Omental fat pad (tissue), 4 donors: ENCODE measurements at places on chromosomes 12 and 14. TPM values are rescaled to one million over a fixed set of nuclear protein-coding genes. Genes with fewer than 3 reads are reported as not detected.

OTOGL gene
- total RNA-seq, result 0.36 TPM

DNA sequence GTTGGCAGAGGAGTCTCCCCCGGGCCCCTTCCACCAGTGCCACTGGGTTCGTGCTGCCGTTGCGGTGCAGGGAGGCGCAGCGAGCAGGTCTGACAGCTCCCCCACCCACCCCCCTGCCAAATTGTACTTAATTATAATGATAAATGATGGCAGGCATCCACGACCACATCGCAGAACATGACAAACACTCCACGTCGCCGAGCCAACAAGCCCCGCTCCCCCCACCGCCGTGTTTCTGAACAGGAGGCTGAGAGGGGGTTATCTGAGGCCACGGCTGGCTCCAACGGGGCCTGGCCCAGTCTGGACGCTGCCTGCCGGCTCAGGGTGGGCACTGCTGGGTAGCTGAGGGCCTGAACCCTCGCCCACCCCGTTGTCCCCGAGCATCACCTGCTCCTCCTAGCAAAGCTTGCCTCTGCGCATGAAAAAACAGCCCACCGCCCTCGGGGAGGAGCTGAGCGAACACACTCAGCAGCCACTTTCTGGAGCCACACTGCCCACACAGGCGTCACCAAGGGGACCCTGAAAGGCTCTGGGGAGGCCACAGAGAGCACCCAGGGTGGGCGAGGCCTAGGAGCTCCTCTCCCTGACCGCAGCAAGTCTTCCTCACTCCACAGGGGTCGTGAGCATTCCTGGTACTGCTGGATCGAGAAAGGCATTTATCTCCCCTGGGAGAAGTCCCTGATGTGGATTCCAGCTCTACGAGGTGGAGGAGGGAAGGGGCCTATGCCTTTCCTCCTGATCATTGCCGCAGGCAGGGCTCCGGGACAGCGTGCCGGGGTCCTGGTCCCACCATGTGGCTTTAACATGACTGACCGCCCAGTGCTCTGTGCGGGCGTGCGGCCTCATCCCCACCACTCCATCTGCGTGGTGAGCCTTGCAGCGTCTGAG lies 35.4 kb upstream of the DIO3 start:
- DNase-seq, result no peak

DNA sequence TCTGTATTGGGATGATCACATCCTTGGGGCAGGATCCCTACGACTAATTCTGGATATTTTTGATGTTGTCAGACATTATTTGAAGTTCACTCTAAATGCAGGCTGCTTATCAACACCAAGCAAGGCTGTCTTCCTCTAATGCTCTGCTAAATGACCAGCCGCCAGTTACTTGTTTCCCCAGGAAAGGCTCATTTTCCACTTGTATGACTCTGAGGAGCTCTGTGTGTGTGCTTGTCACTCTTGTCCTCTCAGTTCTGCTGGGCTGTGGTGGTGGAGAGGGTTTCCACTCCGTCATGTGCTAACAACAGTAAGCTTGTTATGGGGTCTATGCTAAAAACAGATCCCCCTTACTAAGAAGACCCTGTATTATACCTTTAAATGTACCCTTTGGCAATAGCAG lies 42.1 kb downstream of the ATL1 start:
- DNase-seq, result no peak

- no peak for DNase-seq
Observed at GRCh38 chr14:58098507-58098906, 53.5 kb downstream of the ARMH4 start.

- DNase-seq, result no peak
Observed at GRCh38 chr14:54947230-54947629, 44.6 kb upstream of the GCH1 start.

- DNase-seq, result no peak
Observed at GRCh38 chr12:132455565-132455964, 34.4 kb upstream of the FBRSL1 start.

GRCh38 chr12:91931111-91931510 lies 214.5 kb downstream of the BTG1 start:
- DNase-seq, result no peak

LPCAT3 gene
- 41.7 TPM for total RNA-seq

AICDA gene
- total RNA-seq, result not detected

DNA sequence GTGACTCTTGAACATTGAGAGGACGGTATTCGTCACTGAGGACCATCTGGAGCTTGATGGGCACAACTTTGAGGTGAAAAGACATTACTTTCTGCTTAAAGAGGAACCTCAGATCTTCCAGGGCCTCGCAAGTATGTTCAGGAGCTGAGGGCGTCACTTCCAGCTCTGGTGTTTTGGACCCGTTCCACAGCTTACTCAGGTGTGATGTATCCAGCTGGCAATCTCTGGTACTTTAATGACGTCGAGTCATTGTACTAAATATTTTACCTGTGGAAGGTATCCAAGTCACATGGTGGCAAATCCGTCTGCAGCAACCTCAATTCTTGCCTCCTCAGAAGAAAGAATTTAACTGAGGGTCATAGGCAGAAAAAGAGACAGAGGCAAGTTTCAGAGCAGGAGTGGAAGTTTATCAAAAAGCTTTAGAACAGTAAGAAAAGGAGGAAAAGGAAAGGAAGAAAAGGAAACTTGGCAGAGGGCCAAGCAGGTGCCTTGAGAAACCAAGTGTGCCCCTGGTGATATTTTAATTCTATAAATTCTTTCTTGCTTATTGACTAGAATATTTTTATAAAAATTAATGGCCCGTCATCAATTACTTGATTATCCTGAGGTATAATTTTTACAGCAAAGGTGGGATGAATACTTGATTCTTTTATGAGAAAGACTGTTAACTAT lies 250.6 kb downstream of the AEBP2 start:
- no peak for DNase-seq

DNA sequence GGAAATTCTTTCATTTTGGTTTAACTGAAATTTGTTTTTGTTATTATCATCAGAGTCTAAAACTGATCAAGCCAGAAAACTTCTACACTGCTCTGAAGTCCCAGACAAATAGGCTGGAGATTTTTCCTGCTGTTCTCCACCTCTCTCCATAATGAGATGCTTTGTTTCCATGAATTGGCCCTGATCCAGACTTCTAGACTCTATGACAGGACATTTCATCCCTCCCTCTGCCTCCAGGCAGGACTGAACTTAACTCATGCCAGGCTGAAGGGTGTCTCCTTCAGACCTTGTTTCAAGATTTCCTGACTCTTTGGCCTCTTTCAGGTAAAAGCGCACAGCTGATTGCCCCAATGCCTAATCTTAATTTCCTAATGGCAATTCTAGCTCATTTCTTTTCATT lies 69.1 kb upstream of the HOXC13 start:
- DNase-seq, result no peak

FAM161B gene
- 3.1 TPM for total RNA-seq

OVCH1 gene
- 0.19 TPM for total RNA-seq

GRCh38 chr14:73524493-73524892 lies 12.4 kb upstream of the ACOT1 start:
- no peak for DNase-seq

GRCh38 chr14:60738843-60739508 lies 4.4 kb downstream of the MNAT1 start:
- no peak for DNase-seq

GRCh38 chr12:98151105-98151590 lies 364.2 kb upstream of the TMPO start:
- DNase-seq, result no peak

GRCh38 chr14:96741151-96741977 lies 55.8 kb upstream of the VRK1 start:
- no peak for DNase-seq

ZDHHC22 gene
- not detected for total RNA-seq

GRCh38 chr14:73785834-73786635 lies 65.6 kb upstream of the PTGR2 start:
- peak; percentile 54 for DNase-seq

GRCh38 chr12:64347630-64348029 lies 42.9 kb downstream of the C12orf56 start:
- DNase-seq, result no peak

GRCh38 chr14:75350505-75351060 lies 72.0 kb downstream of the FOS start:
- no peak for DNase-seq

GRCh38 chr14:91315844-91316267 lies 71.4 kb upstream of the GPR68 start:
- DNase-seq, result no peak

- peak; percentile 60 for DNase-seq
Observed at GRCh38 chr12:132614861-132615578, 3.6 kb upstream of the P2RX2 start.

DNA sequence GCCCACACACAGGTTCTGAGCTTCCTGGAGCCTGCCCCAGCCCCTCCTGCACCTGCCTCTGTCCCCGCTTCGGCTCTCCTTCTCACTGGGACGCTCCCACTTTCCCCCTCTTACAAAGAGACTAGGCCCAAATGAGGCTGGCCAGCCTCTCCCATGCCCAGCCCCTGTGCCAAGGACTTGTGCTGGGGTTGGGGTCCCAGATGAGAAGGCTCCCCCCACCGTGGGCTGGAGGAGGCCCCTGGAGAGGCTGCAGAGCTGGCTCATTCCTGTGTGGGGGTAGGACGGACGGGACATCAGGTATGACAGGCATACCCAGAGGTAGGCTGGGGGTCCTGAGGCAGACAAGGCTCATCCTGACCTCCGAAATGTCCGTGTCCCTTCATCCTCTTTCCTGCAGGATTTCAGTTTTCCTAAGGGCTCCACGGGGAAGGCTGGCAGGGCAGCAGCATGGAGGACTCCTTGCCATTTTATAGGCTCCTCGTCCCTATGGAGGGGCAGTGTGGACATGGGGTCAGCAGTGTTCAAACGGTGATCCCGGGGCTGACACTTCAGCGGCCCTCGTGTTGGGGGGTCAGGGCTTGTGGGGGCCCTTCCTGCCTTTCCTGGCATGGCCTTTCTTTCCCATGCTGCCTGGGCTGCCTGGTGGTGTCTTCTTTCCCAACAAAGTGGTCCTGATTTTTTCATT lies 49.1 kb upstream of the MEG3 start:
- DNase-seq, result no peak

EIF2S1 gene
- total RNA-seq, result 73.9 TPM

DNA sequence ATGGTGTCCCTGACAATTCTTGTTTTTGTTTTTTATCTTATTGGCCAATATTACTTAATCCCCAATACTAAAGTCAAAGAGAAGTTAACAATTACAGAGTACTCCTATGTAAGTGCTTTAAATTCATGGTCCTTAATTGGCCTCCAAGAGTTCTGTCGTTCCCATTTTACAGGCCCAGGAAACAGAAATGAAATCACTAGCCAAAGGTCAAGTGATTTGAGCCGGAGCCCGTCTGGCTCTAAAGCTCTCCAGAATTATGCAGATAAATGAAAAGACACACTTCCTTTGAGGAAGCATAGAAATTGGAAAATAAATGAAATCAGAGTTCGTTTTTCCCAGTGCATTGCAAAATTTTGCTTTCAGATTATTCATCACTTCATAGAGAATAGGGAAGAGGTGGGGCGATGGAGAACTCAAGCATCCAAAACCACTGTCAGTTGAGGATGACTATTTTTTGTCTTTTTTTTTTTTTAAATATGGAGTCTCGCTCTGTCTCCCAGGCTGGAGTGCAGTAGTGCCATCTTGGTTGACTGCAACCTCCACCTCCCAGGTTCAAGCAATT lies 78.5 kb downstream of the MAP1LC3B2 start:
- DNase-seq, result no peak

PTPN21 gene
- 14.3 TPM for total RNA-seq

- no peak for DNase-seq
Observed at GRCh38 chr12:53623548-53624385, 2.4 kb downstream of the ATF7 start.

DNA sequence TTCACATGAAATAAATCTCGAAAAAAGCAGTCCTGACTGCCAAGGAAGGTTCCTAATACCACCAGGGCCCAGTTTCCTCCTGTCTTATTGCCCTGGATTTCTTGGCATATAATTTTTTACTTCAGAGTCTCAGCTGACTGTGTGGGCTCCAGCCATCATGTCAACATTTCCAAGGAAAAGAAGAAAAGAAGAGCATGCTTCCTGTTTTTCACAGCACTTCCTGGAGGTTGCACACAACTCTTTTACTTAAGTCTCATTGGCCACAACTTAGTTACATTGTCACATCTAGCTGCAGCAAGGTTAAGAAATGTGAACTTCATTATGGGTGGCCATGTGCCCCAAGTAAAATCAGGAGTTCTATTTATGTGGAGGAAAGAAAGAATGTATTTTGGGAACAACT lies 24.3 kb downstream of the DACT1 start:
- no peak for DNase-seq

DNA sequence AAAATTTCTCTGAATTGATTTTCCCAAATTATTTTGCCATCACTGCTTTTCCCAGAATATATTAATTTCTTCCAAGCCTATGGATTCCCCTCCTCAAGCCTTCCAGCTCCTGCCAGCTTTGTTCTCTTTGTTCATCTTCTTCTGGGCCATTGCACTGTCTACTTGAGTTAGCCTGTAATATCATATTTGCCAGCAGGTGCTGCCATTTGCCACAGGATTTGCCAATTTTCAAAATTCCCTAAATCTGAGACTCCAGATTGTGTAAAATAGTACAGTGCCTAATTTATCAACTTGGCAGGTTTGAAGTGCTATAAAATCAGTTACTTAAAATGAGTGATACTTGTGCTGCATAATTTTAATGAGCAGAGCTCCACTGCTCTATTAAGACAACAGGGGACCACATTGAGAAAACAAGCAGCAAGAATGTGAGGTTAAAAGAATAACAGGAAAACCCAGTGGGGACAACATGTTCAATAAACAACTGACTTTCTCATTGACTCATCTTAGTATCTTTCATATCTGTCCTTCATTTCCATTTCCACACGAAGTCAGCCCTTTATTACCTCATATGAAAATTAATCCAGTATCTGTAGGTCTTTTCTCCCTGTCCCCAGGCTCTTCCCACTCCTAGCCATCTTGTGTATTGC lies 84.6 kb upstream of the CCDC196 start:
- DNase-seq, result no peak

- DNase-seq, result no peak
Observed at GRCh38 chr12:123102366-123102765, 48.5 kb downstream of the PITPNM2 start.

GLIPR1 gene
- total RNA-seq, result 29.1 TPM

GRCh38 chr12:67651132-67651695 lies 2.7 kb downstream of the DYRK2 start:
- no peak for DNase-seq

GLI1 gene
- total RNA-seq, result 0.60 TPM

DNA sequence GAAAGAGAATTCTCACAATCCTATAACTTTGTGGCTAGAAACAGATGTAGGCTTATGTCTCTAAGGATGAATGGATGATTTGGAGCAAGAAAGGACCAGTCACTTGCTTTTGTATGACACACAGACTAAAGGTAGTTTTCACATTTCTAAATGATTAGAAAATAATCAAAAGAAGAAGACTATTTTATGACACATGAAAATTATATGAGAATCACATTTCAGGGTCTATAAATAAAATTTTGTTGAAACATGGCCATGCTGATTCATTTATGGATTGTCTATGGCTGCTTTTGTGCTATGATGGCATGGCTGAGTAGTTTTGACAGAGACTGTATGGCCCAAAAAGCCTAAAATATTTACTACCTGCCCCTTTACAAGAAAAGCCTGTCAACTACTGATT lies 49.4 kb upstream of the FRMD6 start:
- DNase-seq, result no peak

DNA sequence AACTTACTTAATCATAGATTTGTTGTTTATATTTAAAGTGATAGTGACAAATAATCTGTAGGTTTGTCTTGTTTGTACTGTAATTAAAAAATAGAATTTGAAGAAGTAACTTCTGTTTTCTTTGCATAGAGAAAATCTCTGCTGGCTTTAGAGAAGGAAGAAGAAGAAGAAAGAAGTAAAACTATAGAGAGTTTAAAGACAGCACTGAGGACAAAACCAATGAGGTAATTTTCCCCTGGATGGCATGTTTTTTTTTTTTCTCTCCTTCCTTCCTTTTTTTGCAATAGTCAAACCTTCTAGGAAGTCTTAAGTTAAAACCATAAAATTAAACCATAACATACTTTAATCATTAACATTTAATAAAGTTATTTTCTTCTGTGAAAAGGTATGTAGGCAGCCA lies 131.9 kb downstream of the DAAM1 start:
- DNase-seq, result no peak
